NCI-H1105 treated with DMSO at 0.1 percent for 48 hours (cell line): ENCODE measurements at places on chromosomes 5 and 9.

DNA sequence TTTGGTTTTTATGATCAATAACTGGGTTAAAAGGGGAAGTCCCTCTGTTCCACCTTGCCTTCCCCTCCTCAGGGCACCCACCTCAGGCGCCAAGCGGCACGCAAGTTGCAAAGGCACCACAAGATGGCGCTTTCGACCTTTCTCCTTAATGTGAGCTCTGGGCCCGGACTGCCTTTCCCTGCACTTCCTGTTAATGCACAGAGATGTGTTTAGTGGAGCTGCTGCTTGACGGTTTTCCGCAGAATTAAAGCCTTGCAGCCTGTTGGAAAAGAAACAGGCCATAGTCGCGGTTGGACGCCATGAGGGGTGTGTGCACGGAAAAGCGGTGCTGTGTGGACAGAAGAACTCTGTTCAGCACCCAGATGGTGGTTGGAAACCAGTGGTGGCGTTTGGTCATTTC, 17.9 kb downstream of the CXCL14 start:
- peak; percentile 37 for DNase-seq

DNA sequence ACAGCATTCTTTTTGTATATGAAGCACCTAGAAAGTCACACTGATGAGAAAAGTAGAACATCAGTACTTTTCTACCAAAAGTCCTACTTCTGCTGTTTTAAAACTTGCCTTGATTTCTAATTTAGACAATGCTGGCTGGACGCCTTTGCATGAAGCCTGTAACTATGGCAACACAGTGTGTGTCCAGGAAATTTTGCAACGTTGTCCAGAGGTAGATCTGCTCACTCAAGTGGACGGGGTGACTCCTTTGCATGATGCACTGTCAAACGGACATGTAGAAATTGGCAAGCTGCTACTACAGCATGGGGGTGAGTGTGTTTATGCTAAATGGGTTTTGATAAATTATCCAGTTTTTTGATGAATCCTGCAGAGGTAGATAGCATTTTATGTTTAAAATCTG, 73.5 kb downstream of the SLF1 start:
- DNase-seq = no peak

- DNase-seq = no peak
Measured at GRCh38 chr9:25700430-25700829, 22.2 kb upstream of the TUSC1 start.

GRCh38 chr9:128404560-128404959, 16.1 kb upstream of the CERCAM start:
- no peak for DNase-seq

DNA sequence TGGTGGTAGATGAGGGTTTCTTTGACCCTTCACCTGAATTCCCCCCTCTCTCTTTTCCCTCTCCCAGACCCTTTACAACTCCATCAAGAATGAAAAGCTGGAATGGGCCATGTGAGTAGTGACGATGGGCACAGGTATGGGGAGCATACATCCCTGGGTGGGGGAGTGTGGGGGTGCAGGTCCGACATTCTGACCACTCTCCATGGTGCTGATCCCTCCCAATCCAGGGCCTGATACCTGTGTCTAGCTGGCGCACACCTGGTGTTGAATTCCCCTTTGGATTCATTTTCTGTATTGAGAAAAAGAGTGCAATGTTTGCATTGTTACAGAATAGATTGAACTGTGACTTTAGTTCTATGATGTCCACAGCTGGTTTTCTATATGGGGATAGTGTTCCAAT, 40.0 kb downstream of the PSD2 start:
- DNase-seq = no peak

DNA sequence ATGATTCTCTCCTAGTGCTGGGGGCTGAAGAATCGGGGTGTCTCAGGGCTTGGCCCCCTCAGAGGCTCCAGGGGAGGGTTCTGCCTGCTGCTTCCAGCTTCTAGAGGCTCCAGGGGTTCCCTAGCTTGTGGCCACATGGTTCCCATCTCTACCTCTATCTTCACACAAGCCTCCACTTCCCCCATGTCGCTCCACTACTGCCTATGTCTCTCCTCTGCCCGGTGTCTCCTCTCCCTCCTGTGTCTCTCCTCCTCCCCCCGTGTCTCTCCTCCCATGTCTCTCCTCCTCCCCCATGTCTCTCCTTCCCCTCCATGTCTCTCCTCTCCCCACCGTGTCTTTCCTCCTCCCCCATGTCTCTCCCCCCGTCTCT, 12.2 kb upstream of the RNU6ATAC start:
- DNase-seq = no peak

DNA sequence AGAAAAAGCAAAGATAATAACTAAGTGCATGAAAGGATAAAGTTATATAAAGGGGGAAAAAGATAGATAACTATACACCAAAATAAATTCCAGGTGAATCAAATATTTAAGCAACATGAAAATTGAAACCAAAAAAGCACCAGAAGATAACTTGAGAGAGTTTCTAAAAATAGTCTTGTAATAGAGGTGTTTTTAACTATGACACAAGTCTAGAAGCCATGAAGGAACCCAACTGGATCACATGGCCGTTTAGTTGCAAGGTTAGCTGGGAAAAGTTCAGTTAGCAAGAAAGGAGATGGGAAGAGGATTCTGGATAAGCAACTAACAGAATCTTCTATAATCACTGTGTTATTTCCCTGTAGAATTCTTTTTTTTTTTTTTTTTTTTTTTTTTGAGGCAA, 9.2 kb upstream of the RASA1 start:
- DNase-seq = no peak
